ENCODE measurements at places on chromosomes 3 and 15.

GRCh38 chr3:149340310-149340933 lies 7.0 kb upstream of the TM4SF18 start:
- peak; percentile 57 for DNase-seq

- DNase-seq: no peak
Measured at GRCh38 chr3:71536376-71536965, 47.1 kb downstream of the FOXP1 start.

- DNase-seq: no peak
Measured at GRCh38 chr3:46965151-46965550, 11.4 kb downstream of the CCDC12 start.

DNA sequence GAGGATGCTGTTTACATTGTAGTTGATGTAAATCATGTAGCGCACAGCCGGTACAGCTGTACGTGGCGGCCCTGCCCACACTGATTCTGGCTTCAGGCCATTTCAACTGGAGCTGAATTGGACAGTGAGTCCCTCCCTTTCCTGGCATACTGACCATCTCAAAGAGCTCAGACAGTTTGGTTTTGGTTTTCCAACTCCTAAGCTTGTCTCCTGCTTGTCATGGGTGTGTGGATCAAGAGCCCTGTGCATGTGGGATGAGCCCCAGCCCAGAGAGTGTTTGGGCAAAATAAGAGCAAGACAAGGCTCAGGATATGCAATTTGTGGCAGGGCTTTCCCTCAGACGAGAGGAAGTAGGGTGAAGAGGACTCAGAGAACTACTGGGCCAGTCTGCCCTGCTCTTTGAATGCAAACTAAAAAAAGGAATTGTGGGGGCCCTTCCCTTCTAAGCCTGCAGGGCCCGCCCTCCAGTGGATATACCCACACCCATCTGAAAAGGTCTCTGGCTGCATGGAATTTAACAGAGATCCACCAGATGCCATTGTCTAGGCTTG lies 13.3 kb downstream of the ITGA11 start:
- no peak for DNase-seq
